CD4-positive, alpha-beta memory T cell (primary cell): ENCODE measurements at places on chromosomes 3 and 15. TPM values are rescaled to one million over a fixed set of nuclear protein-coding genes. Genes with fewer than 3 reads are reported as not detected.

The UPK1B gene
- not detected for total RNA-seq

The SRGAP3 gene
- 2.4 TPM for total RNA-seq

DNA sequence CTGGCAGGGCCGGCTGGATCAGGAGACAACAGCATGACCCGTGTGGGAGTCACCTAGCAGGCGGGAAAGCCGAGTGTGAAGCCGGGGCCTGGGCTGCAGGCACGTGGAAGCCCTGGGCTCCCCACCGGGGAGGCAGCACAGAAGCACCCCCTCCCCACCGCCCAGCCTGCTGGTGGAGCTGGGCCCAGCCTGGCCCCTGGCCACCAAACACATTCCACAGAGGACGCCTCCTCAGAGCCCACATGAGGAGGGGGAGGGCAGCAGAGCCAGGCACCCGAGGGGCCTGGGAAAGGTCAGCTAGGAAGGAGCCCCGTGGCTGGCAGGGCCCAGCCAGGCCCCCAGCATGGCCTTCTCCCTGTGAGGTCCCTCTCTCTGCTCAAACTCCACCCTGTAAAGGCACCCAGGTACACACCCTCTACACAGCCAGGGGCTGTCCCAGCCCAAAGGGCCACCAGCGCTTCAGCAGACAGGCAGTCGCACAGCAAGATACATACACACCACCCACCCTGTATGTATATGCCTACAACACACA lies 4.5 kb downstream of the PLXNB1 start:
- H3K27ac ChIP-seq = no peak overlapping the region
- no peak overlapping the region for H3K4me3 ChIP-seq
- DNase-seq = no peak
- H3K27me3 ChIP-seq = no peaks in the 10 kb centered on the region

DNA sequence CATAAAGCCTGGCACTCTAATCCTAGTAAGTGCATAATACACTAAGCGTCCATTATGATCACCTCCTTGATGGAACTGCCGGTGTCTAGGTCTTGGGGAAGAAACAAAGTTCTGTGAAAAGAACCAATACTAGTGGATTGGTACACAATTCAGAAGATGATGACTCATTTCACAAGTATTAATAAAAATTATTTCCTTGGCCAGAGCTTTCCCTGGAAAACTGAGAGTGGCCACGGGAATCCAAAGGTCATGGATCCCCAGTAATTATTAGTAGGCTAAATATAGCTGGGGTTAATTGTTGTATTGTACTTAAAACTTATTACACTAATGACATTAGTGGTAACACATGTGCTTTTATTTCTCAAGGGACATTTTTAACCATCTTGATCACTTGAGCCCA lies 808.0 kb upstream of the NR2F2 start:
- no peak overlapping the region for H3K4me3 ChIP-seq
- no peak for DNase-seq
- H3K4me1 ChIP-seq = no peaks in the 10 kb centered on the region

- peak within 1 kb of the TSS; percentile 95 for H3K4me3 ChIP-seq
- peaks cover 58% of the 10 kb centered on the region for H3K4me1 ChIP-seq
Measured at GRCh38 chr15:90931828-90932659, at the start of gene HDDC3. TSS of gene HDDC3 (minus strand) at chr15:90932549. CDS start at chr15:90932540, 9 bp downstream.

DNA sequence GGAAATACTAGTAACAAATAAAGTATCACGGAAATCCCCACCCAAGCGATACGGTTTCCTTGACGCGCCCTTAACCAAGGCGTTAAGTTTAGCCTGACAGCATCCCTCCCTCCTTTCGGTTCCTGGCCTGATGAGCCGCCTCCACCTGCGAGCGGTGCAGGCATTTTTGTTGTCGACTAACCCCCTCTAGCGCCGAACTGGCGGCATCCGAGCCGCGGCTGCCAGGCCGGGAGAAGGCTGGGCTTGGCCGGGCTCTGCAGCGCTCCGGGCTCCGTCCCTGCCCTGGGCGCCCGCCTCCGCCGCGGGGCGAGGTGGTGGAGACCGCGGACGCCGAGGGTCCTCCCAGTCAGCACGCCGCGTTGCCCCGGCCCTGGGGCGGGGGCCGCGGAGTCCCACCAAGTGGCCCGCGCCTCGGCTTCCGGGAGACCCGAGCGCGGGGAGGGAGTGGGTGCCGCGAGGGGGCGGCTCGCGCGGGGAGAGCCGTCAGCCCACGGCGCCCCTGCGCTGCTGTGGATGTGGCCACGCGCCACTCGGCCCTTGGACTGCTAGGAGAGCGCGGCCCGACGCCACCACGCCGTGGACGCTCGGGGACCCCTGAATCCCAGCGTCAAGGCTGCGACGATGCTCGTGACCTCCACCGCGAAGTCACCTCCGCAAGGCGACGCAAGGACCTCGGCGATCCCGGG lies 1.1 kb upstream of the EPHA6 start:
- H3K36me3 ChIP-seq = no peaks in the 10 kb centered on the region
- peaks cover 8% of the 10 kb centered on the region for H3K27me3 ChIP-seq
- H3K27ac ChIP-seq = no peak overlapping the region
- H3K4me3 ChIP-seq = no peak overlapping the region
- peak; percentile 16 for DNase-seq

- no peak for DNase-seq
- no peak overlapping the region for H3K4me3 ChIP-seq
- H3K36me3 ChIP-seq = no peaks in the 10 kb centered on the region
- H3K27ac ChIP-seq = no peak overlapping the region
- peaks cover 49% of the 10 kb centered on the region for H3K27me3 ChIP-seq
- H3K4me1 ChIP-seq = peaks cover 44% of the 10 kb centered on the region
Measured at GRCh38 chr3:43997316-43997715, 244.4 kb upstream of the TOPAZ1 start.

DNA sequence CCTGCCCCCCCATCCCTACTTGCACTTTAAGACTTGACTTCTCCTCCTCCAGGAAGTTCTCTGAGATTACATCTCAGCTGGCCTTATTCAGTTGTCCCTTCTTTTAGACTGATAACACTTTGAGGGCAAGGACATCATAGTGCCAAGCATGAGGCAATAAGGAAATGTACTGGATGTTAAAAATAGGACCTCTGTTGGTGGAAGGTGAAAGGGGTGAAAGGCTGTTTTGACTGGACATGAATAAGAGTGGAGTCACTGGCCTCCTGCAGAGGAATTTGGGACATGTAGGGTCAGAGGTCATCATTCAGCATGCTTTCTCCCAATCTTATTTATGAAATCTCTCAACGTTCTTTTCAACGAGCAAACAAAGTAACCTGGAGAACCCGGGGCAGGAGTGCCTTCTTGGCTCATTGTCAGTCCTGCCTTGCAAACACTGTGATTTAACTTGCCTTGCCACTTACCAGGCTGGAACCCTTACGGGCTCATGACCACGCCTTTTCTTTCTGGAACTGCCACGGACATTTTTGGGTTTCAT lies 38.6 kb downstream of the TRIM71 start:
- H3K4me1 ChIP-seq = no peaks in the 10 kb centered on the region
- no peak for DNase-seq
- H3K4me3 ChIP-seq = no peak overlapping the region
- H3K27me3 ChIP-seq = no peaks in the 10 kb centered on the region
- H3K36me3 ChIP-seq = no peaks in the 10 kb centered on the region

- H3K27ac ChIP-seq = no peak overlapping the region
- no peaks in the 10 kb centered on the region for H3K36me3 ChIP-seq
- no peaks in the 10 kb centered on the region for H3K4me1 ChIP-seq
- H3K27me3 ChIP-seq = no peaks in the 10 kb centered on the region
- no peak for DNase-seq
- no peak overlapping the region for H3K4me3 ChIP-seq
Measured at GRCh38 chr15:86328658-86329057, 249.0 kb downstream of the AGBL1 start.

DNA sequence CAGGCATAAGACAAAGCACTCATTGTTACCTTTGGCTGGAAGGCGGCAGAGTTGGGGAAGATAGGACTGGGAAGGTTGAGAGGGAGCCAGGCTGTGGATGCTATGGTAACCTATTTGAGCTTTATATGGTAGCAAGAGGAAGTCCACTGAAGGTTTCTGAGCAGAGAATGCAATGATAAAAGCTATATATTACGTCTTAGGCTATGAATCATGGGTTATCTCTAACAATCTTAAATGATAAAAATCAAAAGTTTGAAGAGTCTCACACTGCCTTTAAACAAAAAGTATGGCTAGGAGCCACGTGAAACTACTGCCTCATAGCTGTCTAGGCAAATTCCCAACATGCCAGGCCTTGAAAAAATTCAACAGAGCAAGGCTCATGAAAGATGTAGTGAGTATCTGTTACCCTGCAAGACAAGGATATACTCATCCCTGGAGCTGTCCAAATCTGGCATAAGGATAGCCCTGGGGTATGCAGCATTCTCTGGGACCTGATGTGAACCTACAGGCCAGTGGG lies 4.1 kb downstream of the P3H2 start:
- H3K27me3 ChIP-seq = peaks cover 3% of the 10 kb centered on the region
- H3K36me3 ChIP-seq = no peaks in the 10 kb centered on the region
- no peak overlapping the region for H3K4me3 ChIP-seq
- DNase-seq = no peak
- H3K27ac ChIP-seq = no peak overlapping the region
- no peaks in the 10 kb centered on the region for H3K4me1 ChIP-seq

DNA sequence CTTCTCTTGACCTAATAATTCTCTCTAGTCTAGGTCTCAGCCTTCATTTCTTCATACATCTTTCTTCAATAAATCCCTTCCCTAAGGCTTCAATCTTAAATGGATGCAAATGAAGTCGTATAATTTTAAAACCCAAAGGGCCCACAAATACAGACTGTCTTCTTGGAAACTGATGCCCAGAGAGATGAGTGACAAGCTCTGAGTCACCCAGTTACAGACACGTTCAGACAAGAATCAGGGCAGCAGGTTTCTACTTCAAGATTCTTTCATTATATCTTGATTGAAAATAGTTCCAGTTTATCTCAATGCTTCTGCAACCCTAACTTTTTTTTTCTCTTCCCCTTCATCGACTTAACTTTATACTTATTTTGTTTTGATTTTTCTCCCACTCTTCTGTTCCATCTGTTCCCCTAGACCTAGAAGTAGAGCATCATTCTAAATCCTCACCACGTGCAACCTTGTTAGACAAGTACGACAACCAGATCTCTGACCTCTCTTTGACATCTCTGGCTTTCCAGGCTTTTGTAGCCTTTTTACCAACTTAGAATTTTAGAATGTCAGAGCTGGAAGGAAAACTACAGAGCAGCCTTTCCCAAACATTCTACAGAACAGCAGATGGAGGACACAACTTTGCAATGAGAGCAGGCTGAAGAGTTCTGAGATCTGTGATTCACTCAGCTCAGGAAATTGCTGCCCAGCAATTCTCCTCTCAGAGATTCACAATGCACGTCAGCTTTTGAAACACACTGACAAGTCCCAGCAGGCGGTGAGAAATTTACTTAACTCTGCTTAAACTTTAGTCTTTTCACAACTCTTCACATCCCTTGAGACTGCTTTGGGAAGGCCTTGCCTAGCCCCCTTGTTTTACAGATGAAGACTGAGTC lies 25.3 kb downstream of the NCEH1 start:
- H3K4me3 ChIP-seq = no peak overlapping the region
- no peak overlapping the region for H3K27ac ChIP-seq
- no peaks in the 10 kb centered on the region for H3K4me1 ChIP-seq
- DNase-seq = no peak
